ENCODE measurements at places on chromosomes 5 and 9. TPM values are rescaled to one million over a fixed set of nuclear protein-coding genes. Genes with fewer than 3 reads are reported as not detected.

The NR4A3 gene
- 5.6 TPM for total RNA-seq

The CSF1R gene
- not detected for total RNA-seq

The C7 gene
- total RNA-seq: under 0.01 TPM

The FOXD4 gene
- total RNA-seq: 0.26 TPM
